ENCODE measurements at places on chromosomes 1 and 21. TPM values are rescaled to one million over a fixed set of nuclear protein-coding genes. Genes with fewer than 3 reads are reported as not detected.
A peak's percentile ranks its signal among the peaks of the same experiment; 100 is the strongest.

DNA sequence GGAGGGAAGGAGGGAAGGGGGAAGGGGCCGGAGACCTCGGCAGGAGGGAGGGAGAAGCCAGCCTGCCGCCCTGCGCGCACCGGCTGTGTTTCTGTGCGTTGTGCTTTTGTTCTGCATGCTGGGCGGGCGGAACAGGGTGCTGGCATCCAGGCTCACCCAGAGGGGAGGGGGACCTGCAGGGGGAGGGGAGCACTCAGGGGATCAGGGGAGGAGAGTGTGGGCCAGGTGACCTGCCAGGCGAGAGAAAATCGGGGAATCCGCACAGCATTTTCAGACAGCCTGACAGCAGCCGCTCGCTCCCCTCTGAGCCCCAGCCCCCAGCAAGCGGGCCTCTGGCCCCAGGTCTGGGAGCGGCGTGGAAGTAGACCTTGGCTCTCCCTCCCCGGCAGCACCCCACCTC lies 54.7 kb downstream of the RIPK4 start:
- no peaks in the 10 kb centered on the region for H3K27me3 ChIP-seq
- no peak overlapping the region for H3K27ac ChIP-seq
- no peak overlapping the region for H3K4me3 ChIP-seq
- DNase-seq = no peak
- no peaks in the 10 kb centered on the region for H3K36me3 ChIP-seq

Gene OLIG2
- not detected for total RNA-seq

DNA sequence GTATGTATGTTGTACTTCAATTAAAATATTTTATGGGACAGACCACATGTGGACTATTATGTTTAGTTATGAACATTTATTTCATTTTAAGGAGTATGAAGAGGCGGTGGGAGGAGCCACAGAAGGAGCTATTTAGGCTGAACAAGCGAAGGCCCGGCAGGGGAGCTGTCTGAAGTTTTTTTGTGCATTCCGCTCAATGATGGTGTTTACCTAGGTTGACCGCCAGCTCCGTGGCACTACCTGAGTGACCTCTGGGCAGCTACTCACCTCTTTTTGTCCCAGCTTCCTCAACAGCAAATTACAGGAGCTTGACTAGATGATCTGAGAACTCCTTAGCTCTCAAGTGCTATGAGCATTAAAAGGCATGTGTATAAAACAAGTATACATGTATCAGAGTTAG lies 32.7 kb upstream of the C1orf198 start:
- H3K4me1 ChIP-seq = no peaks in the 10 kb centered on the region
- H3K4me3 ChIP-seq = no peak overlapping the region
- DNase-seq = no peak
- no peaks in the 10 kb centered on the region for H3K36me3 ChIP-seq

Gene COL11A1
- total RNA-seq = 0.05 TPM

Gene NTMT2
- not detected for total RNA-seq

Gene SLC41A1
- total RNA-seq = 35.9 TPM

Gene LCE2B
- total RNA-seq = not detected

GRCh38 chr1:206774093-206774492 lies 1.8 kb upstream of the IL10 start:
- no peak for DNase-seq
- no peaks in the 10 kb centered on the region for H3K4me1 ChIP-seq
- no peaks in the 10 kb centered on the region for H3K36me3 ChIP-seq
- H3K4me3 ChIP-seq = no peak overlapping the region
- no peak overlapping the region for H3K27ac ChIP-seq

Gene SYT11
- total RNA-seq = 0.17 TPM

DNA sequence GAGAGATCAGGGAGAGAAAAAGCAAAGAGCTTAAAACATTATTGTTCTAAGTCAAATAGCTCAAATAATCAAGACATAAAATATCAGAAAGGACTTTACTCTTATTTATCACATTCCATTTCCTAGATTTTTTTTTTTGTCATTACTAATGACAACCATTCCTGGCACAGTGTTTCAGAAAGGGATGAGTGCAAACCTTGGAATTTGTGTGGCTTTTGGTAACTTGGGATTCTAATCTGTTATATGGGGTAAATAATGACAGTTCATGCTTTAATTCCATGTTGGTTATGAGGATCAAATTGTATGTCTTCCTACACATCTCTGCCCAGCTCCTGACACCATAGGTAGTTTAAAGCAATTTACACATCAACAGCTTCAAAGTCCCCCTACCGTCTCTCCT lies 358.4 kb upstream of the ADGRL4 start:
- no peaks in the 10 kb centered on the region for H3K4me1 ChIP-seq
- no peak overlapping the region for H3K4me3 ChIP-seq
- no peaks in the 10 kb centered on the region for H3K27me3 ChIP-seq
- H3K36me3 ChIP-seq = no peaks in the 10 kb centered on the region

DNA sequence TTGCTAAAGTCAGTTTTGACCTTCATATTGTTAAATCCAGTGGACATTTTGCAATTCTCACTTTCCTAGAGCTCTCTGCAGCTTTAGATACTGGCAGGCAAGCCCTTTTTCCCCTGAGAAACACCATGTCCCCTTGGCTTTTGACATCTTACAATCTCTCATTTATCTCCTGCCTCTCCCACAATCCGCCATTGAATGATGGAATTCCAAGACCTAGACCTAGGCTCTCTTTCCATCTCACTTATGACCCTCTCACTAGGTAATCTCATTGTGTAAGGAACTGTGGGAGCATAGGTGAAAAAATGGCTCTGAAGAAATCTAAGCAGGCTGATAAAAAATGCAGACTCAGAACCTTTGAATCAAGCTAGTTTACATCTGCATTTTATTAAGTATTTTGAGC lies 2.0 kb downstream of the KYAT3 start:
- DNase-seq = no peak
- no peak overlapping the region for H3K27ac ChIP-seq
- H3K4me3 ChIP-seq = no peak overlapping the region
- H3K4me1 ChIP-seq = peaks cover 23% of the 10 kb centered on the region

Gene FH
- total RNA-seq = 67.7 TPM

DNA sequence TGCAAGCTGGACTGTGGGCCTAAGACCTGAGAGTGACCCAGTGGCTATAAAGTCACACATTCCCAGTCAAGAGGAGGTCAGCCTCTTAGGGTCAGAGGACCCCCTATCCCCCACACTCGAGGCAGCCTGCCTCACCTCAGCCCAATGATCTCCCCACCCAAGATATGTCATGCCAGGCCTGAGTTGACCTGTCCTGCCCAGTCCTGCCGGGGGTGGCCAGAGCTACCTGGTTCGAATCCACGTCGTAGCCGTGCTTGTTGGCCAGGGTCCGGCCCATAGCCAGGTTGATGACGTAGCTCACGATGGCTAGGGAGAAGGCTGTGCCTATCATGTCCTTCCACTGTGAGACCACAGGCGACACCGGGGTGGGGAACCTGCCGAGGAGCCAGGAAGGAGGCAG lies 15.6 kb downstream of the SLC26A9 start:
- H3K4me3 ChIP-seq = no peak overlapping the region
- no peaks in the 10 kb centered on the region for H3K36me3 ChIP-seq
- H3K27me3 ChIP-seq = 0 out of 2 replicates have a peak, but pooled peaks cover 3% of the 10 kb centered on the region
- no peaks in the 10 kb centered on the region for H3K4me1 ChIP-seq
- DNase-seq = no peak

DNA sequence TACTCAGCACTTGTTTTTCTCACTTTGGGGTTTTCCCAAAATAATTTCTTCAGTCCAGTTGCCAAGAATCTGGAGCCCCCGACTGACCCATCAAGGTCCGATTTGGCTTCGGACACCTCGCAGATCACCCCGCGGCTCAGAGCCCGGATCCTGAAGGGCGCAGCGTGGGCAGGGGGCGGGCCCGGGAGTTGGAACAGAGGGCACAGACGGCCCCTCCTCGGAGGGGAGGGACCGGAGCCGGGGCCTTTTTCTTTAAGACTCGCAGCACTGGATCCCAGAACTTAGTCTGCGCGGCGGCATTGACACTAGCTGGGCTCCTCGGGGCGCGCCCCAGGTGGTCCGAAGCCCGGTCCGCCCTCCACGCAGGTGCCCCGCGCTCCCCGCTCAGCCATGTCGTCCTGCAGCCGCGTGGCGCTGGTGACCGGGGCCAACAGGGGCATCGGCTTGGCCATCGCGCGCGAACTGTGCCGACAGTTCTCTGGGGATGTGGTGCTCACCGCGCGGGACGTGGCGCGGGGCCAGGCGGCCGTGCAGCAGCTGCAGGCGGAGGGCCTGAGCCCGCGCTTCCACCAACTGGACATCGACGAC lies at the start of gene CBR3:
TSS of gene CBR3 (plus strand) at position 277 of the 588 bp plus-strand sequence. CDS start at position 391, 114 bp downstream.
- H3K27me3 ChIP-seq = no peaks in the 10 kb centered on the region
- no peaks in the 10 kb centered on the region for H3K36me3 ChIP-seq
- peaks cover 25% of the 10 kb centered on the region for H3K4me1 ChIP-seq
- peak within 1 kb of the TSS; percentile 51 for H3K4me3 ChIP-seq
- peak within 1 kb of the TSS; percentile 59 for H3K27ac ChIP-seq
- DNase-seq = no peak

DNA sequence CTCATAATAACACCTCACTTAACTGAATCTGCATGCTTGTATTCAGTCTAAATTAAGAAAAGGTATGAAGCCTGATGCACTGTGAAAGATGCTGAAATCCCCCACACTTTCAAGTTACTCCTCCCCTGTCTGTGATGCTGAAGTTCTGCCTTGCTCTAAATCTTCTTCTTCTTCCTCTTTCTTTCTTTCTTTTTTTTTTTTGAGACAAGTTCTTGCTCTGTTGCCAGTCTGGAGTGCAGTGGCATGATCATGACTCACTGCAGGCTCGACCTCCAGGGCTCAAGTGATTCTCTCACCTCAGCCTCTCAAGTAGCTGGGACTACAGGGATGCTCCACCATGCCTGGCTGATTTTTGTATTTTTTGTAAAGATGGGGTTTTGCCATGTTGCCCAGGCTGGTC lies 231.0 kb upstream of the B3GALT2 start:
- no peaks in the 10 kb centered on the region for H3K36me3 ChIP-seq
- no peak overlapping the region for H3K27ac ChIP-seq
- no peaks in the 10 kb centered on the region for H3K27me3 ChIP-seq
- DNase-seq = no peak
- H3K4me1 ChIP-seq = no peaks in the 10 kb centered on the region

DNA sequence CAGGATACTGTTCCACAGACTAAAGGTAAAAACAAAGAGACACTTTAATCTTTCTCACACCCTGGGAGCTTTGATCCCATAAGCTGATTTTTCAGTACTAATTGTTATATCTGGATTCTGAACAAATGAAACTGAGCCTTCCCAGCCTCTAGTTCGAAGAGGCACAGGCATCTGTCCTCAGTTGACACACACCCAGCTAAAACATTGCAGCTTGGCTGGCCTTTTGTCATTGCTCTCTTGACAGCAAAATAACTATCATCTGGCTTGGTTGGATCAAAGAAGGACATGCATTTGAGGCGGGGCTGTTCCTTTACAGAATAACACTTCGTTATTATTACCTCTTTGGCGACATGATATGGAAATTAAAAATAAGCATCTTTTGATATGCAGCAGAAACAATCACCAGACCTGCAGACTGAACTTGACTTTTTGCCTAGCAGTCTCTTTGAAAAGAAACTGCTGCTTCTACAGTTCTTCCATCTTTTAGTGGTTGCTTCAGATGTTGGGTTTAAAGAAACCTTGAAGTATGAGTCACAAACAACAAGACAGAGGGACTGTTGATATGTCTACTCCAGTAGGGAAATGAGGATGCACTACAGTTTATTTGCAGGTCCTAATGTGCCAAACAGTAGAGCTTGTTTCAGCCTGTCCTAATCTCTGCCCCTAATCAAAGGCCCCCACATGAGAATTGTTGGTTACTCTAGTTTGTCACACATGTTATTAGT lies 166.5 kb downstream of the TPR start:
- no peak overlapping the region for H3K27ac ChIP-seq
- DNase-seq = no peak
- H3K27me3 ChIP-seq = no peaks in the 10 kb centered on the region
- H3K4me3 ChIP-seq = no peak overlapping the region
- no peaks in the 10 kb centered on the region for H3K36me3 ChIP-seq
- no peaks in the 10 kb centered on the region for H3K4me1 ChIP-seq

Gene DNAJC6
- total RNA-seq = 9.0 TPM

- H3K36me3 ChIP-seq = no peaks in the 10 kb centered on the region
- no peaks in the 10 kb centered on the region for H3K27me3 ChIP-seq
- no peak for DNase-seq
These were observed 37.8 kb downstream of the NID1 start for GRCh38 chr1:236027104-236027503.

Gene SERINC2
- 50.1 TPM for total RNA-seq

Data from HCT116 (cell line).